ENCODE measurements at places on chromosomes 2 and 18.

GRCh38 chr2:234863043-234863934, 88.5 kb upstream of the SH3BP4 start:
- DNase-seq: no peak

DNA sequence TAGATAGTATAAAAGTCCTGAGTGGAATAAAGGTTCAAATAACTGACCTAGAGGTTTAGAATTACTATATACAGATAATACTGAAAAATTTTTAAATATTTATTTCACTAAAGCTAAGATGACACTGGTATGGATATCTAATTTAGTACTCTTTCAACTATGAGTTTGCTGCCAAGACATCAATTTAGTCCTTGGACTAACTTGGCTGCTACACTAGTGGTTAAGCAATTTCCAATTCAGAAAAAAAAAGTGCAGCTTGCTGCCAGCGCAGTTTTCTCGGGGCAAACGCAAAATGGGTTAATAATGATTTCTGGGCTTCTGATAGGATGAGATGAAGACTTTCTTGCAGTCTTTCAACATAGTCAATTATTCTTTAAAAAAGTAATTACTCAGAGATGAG, 10.8 kb downstream of the BUB1 start:
- no peak for DNase-seq

GRCh38 chr18:77015771-77016710, 116.5 kb downstream of the MBP start:
- no peak for DNase-seq

DNA sequence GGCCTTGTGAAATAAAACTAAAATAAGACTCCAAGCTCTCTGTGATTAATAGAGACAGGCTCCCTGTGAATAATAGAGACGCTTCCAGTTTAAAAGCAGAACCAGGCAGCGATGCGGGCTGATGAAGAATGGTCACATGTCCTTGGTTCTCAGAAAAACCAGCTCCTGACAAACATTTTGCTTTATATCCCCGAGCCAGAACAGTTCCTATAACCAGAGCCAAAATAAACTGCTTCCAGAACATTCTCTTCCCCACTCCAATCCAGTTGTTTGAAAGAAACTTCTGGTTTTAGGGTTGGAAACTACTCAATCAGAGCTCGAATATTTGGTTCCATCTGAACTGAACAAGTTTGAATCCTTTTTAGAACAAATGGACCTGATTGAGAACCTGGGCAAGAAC, 213.7 kb downstream of the TSN start:
- no peak for DNase-seq

- no peak for DNase-seq
Observed at GRCh38 chr2:167489325-167489724, 601.0 kb downstream of the XIRP2 start.

GRCh38 chr2:7997279-7997678, 684.6 kb upstream of the ID2 start:
- no peak for DNase-seq

GRCh38 chr2:229492034-229492433, 220.9 kb upstream of the PID1 start:
- DNase-seq: no peak

- DNase-seq: no peak
Observed at GRCh38 chr2:209471037-209471436, 47.2 kb downstream of the MAP2 start.

DNA sequence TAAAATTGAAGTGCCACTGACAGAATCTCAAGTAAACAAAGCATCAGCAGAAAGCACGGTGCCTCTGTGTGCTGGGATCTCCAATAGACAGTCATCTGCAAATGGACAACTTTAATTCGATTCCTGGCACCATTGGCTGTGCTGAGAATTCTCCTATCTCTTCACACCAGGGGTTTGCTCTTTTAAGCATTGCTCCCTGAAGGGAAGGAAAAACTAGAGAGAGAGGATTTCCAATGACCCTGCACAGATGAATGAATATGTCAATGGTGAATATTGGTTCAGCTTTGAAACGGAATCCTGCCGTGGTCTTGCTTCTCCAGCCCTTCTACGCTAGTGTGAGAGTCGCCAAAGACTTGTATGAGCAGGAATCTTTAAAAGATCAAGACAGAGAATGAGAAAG, 97.9 kb downstream of the FIGN start:
- no peak for DNase-seq

Measured in activated CD4-positive, alpha-beta T cell treated with anti-CD3 and anti-CD28 coated beads, Interleukin-2, Interleukin-6, amounts not matched to agents 100 ng/mL and 50 ng/mL, durations not matched to agents 16 hours and 8 hours (primary cell).